Lung (tissue), 17 donors: ENCODE measurements at places on chromosomes 6 and 20. TPM values are rescaled to one million over a fixed set of nuclear protein-coding genes. Genes with fewer than 3 reads are reported as not detected.

The MEP1A gene
- 0.08 TPM for polyA plus RNA-seq

The CASS4 gene
- 9.9 TPM for polyA plus RNA-seq

The DNMT3B gene
- 0.79 TPM for polyA plus RNA-seq

The TRIM10 gene
- 0.12 TPM for polyA plus RNA-seq

The KIF13A gene
- 14.2 TPM for polyA plus RNA-seq

The BPIFB4 gene
- polyA plus RNA-seq, result not detected

The SYCP2 gene
- polyA plus RNA-seq, result 1.0 TPM

The MOG gene
- polyA plus RNA-seq, result not detected
